Occipital lobe (tissue), 3 donors: ENCODE measurements at places on chromosomes 3 and 15. TPM values are rescaled to one million over a fixed set of nuclear protein-coding genes. Genes with fewer than 3 reads are reported as not detected.

The ANKRD34C gene
- total RNA-seq = not detected

The SRGAP3 gene
- total RNA-seq = 89.5 TPM

The CCR9 gene
- 0.16 TPM for total RNA-seq

The SMAD6 gene
- total RNA-seq = 1.9 TPM

The SHF gene
- 54.9 TPM for total RNA-seq

The EFCC1 gene
- total RNA-seq = 0.94 TPM

The AZI2 gene
- 47.9 TPM for total RNA-seq

The SCAANT1 gene
- not detected for total RNA-seq

The KNG1 gene
- total RNA-seq = not detected

The MORF4L1 gene
- 697 TPM for total RNA-seq

The FBXW12 gene
- total RNA-seq = 2.5 TPM

The RARB gene
- 13.4 TPM for total RNA-seq

The HIGD2B gene
- total RNA-seq = 0.47 TPM
